ENCODE measurements at places on chromosomes 3 and 15.

- DNase-seq: no peak
Observed at GRCh38 chr3:10122724-10123123, 7.2 kb downstream of the BRK1 start.

DNA sequence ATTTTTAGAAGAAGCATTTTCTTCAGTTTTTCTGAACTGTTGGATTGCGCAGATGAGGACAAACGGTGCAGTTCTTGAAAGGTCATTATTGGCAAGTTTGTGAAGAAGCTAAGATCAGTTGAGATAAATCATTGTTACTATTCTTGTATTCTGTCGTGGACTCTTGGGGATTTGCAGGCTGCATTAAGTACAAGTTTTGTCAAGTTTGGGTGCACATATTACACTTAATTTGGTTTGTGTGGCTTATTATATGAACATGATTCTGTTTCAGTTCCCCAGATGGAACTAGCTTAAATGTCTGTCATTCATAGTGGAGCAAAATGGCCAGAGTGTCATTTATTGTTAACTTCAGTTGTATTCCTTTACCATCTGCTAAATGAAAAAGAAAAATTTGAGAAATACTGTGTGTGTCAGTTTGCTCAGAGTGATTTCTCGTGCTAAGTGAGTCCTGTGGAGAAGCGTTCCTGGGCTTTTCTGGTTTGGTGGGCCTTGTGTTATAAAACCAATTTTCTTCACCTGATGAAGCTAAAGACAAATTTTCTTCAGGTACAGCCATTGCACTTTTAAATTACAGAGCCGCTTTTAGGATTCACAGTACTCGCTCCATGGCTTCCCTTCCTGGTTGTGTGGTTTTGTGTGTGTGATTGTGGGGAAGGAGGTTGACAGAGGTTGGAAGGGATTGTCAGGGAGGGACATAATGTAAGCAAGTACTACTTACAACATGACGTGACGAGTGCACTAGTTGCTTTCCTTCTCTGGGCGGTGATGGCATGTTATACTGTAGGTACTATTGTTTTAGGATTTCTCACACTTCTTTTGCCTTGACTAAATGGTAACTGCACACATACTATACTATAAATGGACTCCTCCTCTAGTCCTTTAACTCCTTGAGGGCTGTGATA is 1.7 kb downstream of the AKAP13 start:
- no peak for DNase-seq

- no peak for DNase-seq
Observed at GRCh38 chr3:43865887-43866528, 175.3 kb downstream of the ABHD5 start.

DNA sequence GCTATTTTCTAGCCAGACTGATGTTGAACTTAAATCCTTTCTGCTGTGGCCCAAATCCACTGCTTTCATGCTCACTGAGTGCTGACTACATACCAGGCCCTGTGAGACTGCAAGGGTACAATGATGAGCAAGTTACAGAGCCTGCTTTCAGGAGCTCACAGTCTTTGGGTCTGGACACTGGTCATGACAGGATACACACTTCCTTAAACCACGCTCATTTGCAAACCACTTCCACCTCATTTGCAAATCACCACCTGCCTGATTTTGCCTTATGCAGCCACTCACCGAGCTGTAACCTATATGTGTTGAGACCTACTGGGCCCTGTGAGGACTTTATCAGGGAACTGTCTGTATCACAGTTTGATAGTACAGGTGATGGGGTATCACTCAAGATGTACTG is 50.2 kb upstream of the LRRC58 start:
- DNase-seq: no peak

GRCh38 chr15:29601811-29602210 is 220.5 kb downstream of the TJP1 start:
- DNase-seq: no peak

GRCh38 chr3:71984843-71985613 is 200.1 kb upstream of the PROK2 start:
- no peak for DNase-seq
